Activated CD4-positive, alpha-beta memory T cell treated with anti-CD3 and anti-CD28 coated beads for 36 hours (primary cell): ENCODE measurements at places on chromosomes 6 and 20.

- DNase-seq: no peak
Measured at GRCh38 chr6:78868116-78868515, 765 bp downstream of the IRAK1BP1 start.

DNA sequence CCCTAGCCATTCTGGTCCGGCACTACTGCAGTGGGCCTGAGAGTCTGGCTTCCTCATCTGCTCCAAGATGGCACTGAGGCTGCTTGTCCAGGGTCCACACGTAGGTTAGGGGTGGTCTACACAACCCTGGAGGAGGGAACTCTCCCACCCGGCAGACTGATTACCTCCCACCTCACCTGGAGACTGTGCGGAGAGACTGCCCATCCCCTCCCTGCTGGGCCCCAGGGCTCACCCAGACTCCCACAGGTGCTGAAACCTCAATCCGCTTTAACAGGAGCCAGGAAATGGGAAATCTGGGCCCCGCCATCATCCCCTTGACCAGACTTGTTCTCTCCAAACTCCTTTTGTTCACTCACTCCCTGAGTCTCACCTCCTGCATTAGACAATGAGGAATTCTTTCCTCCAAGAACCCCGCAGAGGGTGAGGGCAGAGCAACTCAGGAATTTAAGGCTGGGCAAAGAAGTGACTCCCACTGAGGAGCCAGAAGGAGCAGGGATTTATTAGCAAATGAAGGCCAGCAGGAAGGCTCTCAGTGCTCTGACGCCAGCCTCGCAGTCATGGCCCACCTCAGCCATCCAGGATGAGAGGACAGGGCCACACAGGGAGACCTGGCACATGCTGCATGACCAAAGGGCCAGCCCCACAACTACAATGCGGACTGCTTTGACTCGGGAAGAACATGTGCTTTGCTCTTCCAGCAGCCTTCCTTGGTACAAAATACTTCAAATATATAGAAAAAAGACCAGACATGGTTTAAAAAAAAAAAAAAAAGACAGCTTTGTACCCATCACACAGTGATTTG is 53.0 kb downstream of the CDK5RAP1 start:
- DNase-seq: no peak

- DNase-seq: no peak
Measured at GRCh38 chr20:44204156-44204831, 6.3 kb downstream of the OSER1 start.

DNA sequence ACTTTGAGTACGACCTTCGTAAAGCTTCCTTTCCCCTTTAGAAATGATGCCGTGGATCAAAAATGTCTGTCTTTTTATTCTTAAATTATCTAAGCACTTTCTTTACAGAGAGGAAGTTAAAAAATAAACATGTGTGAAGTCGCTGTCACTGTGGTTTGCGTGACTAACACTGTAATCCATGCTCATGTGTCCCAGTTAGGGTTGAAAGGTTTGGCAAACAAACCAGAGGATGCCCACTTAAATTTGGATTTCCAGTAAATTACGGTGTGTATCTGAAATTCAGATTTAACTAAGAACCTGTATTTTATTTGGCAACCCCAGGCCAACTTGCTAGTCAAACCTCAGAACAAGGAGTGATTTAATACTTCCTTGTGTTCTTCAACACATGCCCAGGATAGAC is 21.1 kb downstream of the HLA-DRB1 start:
- no peak for DNase-seq

DNA sequence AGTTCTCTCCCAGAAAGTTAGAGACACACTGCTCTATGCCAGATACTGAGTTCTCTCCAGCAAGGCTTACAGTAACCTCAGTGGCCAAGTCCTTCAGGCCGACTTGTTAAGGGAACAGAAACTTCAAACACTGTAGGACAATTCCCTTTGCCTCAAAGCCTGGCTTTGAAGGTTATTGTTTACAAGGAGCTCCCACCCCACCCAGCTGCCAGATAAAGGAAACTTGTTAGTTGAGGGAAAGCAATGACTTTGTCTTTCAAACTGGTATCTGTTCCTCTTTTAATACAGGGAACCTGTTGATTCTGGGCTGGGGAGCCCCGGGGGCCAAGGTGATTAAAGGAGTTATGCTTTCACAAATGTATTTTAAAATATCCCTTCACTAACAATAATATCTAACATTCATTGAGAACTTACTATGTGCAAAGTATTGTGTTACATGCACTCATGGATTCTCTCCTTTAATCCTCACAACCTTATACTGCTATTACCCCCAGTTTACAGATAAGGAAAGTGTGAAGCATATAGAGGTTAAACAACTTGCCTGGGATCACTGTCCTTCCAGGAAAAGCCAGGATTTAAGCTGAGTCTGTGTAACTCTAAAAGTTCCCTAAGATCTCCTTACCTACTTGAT is 27.6 kb upstream of the CDKN1A start:
- DNase-seq: no peak

DNA sequence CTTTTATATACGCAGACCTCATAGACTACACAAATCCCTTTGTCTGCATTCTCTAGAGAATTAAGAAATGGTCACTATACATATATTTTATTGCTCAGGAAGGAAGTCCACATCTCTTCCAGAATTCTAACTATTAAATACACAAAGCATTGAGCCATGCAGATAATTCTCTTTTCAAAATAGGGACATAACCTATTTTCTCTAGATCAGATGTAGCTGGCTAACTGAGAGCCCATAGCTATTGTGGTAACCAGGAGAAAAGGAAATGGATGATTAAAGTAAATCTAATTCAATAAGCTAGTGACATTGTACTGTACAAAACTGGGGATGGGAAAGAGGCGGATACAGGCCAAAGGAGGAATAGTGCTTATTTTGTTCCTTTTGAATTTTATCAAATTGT is 137.2 kb downstream of the BACH2 start:
- DNase-seq: no peak

GRCh38 chr20:41398408-41398807 is 31.8 kb upstream of the EMILIN3 start:
- no peak for DNase-seq

DNA sequence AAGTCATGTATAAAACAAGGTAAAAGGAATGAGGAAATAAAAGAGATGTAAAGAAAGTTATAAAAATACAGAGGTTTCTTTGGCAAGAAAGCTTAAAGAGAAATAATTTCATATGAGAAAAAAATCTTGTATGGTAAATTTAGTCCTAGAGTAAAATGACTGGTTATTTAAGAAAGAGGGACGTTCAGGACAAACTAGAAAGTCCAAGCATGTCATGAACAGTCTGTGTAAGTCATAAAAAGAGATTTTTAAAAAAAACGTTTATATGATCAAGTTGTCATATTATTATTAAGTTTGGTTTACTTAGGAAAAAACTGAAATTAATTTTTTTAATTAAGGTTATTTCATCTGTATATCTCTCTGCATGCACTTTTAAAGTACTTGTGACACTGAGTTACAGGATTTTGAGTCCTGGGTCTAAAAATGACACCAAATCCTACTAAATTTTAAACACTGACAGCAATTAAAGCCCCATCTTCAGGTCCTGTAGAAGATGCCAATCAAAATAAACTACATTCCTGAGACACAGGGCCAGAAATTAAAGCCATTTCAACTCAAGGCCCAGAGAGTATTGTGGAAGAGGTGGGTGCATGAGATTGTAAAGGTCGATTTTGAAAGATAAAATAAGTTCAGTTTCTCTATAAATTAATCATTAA is 62.4 kb downstream of the AGPAT4 start:
- DNase-seq: no peak

- no peak for DNase-seq
Measured at GRCh38 chr6:110490110-110490509, 13.7 kb upstream of the SLC22A16 start.

DNA sequence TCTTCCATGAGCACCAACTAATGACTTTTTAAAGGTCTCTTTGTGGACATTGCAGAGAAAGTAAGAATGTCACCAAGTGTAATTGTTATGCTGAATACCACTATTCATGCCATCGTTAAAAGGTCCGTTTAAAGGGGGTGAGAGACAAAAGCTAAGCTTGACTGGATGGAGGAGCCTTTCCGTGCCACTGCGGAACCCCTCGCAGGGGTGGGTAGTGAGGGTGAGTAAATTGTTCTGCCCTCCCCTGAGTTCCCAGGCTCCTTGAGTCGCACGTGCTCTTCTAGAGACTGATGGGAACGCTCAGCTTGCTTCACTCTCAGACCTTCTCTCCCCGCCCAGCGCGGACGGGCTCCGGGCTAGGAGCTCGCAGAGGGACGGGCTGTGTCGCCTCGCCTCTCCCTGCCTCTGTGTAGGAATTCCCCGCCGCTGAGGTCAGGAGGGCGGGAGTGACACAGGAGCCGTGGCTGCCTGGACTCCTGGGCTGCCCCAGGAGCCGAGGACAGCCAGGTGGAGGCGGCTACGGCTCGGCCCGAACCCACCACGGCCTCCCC is 314.8 kb upstream of the QKI start:
- no peak for DNase-seq

GRCh38 chr6:111720931-111721496 is 115.3 kb upstream of the TRAF3IP2 start:
- no peak for DNase-seq

DNA sequence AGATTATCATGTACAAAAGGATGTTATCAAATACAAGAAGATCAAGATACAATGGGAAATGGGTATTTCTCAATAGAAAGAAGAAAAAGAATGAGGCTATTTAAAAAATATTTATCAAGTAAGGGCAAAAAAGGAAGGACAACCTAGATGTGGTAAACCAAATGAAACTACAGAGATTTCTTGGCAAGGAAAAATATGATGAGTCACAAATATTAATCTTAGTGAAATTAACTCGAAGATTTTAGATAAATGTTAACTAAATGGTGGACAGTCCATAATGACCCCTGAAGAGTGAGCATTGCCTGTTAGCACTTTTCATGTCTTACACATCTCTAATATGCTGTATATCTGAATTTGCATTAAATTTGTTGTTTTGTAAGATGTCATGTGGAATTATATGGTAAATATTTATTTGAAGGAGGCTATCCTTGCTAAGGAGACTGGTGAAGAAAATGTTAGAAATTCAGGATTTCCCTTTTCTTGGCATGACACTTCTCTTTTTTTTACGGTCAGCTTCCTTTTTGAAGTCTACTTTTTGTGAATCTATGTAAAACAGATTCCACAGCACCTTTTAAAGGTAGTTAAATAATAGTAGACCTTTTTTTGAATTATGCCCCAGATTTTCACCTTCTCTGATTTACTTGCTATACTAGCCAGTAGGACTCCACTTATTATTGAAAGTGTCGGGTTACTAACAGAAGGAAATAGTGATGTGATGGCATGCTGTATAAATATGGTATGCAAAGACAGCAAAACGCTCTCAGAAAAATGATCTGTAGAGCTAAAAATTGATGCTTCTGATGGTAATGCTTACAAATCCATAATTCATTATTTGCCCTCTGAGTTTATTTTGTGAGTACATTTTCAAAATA is 120.5 kb downstream of the HIVEP1 start:
- no peak for DNase-seq

DNA sequence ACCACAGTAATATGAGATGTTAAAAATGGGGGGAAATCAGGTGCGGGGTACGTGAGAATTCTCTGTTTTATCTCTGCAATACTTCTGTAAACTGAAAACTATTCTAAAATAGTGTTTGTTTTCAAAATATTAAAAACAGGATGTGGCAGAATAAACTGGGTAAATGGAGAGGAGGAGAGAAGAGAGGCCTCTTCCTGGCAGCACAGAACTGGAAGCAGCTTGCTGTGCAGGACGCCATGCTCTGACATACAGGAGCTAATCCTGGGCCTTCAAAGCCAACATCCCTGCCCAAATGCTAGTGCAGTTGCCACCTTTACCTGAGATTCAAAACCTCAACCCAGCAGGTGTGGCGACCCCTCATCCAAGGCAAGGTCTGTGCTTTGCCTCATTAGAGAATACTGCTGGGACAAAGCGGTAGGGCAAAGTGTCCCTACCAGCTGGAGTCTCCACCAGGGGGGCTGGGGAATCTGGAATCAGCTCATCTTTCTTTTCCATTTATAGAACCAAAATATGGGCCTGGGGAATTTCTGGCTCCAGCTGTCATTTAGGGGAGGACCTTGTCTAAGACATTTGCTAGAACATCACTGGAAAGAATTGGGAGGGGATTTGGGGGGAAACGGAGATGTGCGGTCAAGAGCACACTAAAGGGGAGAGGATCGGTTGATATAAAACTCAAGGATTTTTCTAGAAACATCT is 67.3 kb downstream of the SCML4 start:
- DNase-seq: no peak

DNA sequence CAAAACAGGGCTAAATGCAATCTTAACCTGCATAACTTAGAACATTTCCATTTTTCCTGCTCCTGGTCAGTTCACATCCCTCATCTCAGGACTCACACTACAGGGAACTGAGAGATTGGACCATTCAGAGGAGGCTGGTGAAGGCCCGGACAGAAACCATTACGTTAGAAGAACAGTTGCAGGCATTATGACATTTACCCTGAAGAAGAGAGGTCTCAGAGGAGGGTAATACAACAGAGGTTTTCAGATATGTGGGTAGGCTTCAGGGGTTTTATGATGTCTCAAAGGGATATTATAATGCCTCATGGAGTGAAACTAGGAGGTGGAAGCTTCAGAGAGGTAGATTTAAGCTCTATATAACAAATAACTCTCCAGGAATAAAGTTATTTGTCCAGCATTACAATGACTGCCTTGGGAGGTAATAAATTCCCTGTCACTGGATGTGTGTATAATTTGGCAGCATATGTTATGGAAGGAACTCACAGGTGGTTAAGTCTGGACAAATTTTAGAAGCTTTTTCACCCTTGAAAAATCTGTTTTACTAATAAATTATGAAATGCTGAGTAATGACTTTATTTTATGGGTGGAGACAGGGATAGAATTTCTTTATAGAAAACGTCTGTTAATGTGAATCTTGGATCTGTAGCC is 36.7 kb upstream of the RIPOR2 start:
- no peak for DNase-seq

DNA sequence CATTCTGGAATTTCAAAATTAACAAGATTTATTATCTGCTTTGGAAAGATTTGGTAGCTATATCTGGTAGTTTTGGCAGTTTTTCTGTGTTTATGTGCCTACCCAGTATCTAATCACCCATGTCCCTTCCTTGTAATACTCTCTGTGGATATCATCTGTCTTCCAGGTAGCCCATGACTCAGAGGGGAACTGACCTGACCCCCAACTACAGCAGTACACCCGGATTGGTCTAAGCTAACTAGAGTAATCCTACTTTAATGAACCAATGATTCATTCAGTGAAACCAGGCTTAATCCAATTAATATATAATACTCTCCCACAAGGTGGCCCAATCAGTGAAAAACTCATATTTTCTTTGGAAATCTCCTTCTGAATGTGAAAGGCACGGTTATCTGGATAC is 295.3 kb upstream of the SULF2 start:
- no peak for DNase-seq

GRCh38 chr6:81842254-81842653 is 89.8 kb upstream of the TENT5A start:
- no peak for DNase-seq

DNA sequence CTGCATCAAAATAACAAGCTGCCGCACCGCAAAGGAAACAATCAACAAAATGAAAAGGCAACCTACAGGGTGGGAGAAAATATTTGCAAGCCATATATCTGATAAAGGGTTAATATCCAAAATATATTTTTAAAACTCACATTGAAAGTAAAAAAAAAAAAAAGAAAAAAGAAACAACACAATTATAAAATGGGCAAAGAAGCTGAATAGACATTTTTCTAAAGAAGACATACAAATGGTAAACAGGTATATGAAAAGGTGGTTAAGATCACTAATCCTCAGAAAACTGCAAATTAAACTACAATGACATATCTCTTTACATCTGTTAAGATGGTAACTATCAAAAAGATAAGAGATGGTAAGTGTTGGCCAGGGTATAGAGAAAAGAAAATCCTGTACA is 105.4 kb upstream of the LY86 start:
- no peak for DNase-seq
